Activated T-helper 1 cell treated with anti-CD3 and anti-CD28 coated beads, Interleukin-2, amount 50 U/mL, for 16 hours (primary cell): ENCODE measurements at places on chromosomes 7 and 10.

GRCh38 chr10:86254526-86255174 is 111.9 kb downstream of the GRID1 start:
- no peak for DNase-seq

- DNase-seq, result no peak
Observed at GRCh38 chr7:96720843-96721242, 11.2 kb upstream of the SEM1 start.

- no peak for DNase-seq
Observed at GRCh38 chr7:156898938-156899337, 6.0 kb upstream of the LMBR1 start.

- no peak for DNase-seq
Observed at GRCh38 chr7:116527521-116527920, 2.7 kb downstream of the CAV1 start.

DNA sequence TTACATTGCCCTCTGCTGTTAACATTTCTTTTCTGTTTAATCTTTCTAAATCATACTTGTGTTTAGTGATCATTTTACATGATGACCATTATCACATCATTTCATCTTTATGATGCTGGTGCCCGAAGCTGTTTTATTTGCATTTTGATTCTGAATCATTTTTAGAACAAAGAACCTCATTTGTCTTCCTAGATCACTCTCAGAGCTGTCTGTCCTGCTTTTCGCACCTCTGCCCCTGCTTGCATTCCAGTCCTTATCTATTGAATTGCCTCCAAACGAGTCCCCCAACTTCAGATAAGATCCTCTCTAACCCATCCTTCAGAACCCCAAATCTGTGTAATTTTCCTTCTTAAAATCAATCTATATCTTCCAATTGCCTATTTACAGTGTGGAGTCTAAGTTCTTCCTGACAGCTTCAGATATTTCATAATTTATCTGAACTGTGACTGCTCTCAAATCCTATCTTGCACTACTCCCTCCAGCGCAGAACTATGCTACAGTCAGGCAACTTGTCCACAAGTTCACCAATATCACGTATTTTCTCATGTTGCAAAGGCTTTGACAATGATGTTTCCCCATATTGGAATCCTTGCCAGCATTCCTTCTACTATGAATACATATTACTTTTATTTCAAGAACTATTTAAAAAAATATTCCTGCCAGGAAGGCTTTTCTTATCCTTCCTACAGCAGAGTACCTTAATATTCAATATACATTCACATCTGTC is 346.5 kb upstream of the CACNA2D1 start:
- no peak for DNase-seq

DNA sequence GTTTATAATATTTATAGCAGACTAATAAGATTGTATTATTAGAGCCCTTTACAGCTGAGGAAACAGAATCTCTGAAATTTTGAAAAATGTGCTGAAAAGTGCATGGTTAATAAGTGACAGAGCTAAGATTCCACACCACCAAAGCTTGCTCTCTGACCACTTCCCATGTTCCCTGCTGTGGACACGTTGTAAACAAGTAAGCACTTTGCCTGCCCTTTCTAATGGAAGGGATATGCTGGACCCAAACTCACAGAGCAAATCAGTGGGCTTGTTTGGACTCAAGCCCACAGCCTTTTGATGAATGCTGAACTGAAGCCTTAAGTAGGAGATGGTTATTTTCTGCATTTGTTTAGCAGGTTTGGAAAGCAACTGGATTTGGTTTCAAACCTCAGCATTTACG is 214.0 kb upstream of the TMEM72 start:
- no peak for DNase-seq

GRCh38 chr10:47444047-47444446 is 39.9 kb downstream of the ANXA8 start:
- no peak for DNase-seq

DNA sequence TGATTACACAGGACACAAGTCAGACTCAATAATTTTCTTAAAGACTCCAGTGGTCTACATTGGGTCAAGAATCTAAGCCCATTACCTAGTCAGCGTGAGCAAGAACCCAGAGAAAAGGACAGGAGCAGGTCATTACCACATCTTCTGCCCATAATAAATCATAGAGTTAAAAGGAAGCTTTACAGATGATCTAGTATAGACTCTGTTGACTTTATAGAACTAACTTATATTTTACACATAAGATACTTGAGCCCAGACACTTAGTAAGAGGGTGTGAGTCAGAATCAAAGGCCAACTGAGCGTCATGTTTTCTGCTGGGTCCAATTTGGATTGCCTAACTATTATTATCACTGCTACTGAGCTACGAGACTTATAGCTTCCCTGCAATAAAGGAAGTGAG is 206.1 kb upstream of the NPSR1 start:
- DNase-seq, result no peak

GRCh38 chr10:23158370-23158769 is 33.7 kb upstream of the PTF1A start:
- no peak for DNase-seq

GRCh38 chr7:33964417-33965182 is 59.3 kb downstream of the BMPER start:
- no peak for DNase-seq

DNA sequence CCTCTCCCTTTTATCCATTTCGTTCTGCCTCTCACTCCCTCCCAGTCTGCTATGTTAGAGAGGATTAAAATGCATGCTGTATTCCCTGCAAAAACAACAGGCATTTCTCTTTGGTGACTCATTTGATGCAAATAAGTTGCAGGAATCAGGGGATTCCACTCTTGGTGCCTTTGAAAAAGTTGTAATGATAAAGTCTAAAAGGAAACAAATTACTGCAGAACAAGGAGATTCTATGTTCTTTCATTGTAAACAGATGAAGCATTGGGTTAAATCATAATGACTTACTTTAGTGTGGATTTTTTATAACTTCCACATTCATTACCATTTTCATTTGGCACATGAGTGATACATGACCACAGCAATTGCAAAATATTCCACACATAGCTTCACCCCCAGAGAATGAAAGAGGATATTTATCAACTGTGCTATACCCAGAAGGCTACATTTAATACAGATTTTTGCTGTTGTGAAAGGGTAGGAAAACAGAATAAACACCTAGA is 33.4 kb upstream of the ABLIM1 start:
- DNase-seq, result no peak

DNA sequence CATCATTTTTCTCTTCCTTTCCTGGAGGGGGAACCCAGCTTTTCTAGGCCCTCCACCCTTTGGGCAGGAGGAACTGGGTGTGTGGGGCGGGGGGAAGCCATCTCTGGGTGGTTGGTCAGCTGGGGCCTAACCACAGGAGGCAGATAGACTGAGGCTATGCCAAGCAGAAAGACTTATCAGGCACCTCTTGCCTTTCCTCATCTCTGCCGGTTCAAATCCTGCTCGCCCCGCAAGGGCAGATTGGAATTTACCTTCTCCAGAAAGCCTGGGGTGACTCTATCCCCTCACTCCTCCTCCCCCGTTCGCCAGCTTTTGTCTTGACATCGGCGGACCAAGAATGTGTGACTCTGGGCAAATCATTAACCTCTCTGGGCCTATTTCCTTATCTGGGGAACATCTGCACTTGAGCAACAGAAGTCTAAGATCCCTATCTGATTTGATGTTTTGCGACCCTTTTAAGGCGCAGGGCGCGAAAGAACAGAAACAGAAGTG is 584 bp upstream of the GARS1 start:
- no peak for DNase-seq

- no peak for DNase-seq
Observed at GRCh38 chr7:141649865-141650634, 51.9 kb downstream of the DENND11 start.

DNA sequence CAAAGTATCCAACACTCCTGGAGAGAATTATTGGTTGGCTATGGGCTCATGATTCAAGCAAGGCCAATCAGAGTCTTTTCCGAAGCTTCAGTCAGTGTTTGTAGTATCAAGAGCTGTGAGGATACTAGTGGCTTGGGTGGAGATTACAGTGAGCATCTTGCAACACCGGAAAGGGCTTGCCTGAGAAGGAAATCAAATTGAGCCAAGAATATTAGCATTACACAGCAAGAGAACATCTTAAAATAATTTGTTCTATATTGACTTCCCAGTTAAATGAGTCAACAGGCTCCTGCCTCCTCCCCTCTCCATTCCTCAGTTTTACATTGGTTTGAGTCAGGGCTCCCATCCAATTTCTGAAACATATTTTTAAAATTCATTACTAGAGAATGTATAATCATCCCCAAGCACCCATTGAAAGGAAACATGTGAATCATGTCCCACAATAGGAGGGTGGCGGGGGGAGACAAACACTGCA is 127.4 kb downstream of the ELAPOR2 start:
- DNase-seq, result no peak

DNA sequence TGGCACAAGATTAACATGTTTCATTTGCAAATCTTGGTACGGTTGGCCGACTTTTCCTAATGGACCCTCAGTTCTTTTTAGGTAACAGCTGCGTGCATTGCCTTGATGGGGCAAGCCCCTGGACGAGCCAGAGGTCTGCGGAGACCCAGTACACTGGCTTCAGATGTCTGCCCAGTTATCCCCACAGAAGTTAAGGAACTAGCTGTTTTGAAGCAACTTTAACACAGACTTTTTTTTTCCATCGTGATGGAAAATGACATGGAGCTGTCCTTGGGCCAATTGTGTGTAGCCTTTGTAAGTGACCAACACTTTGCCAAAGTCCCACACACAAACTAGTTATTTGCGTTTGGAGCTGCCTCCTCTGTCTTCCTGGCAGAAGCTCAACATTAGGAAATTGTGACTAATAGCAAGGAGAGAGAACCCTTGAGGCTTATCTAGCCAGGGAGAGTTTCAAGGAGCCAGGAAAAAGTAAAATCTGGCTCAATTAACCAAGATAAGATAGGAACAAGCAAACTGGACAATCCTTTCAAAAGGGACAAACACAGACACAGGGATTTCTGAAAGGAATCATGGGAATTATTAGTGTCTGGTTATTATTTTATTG is 99.6 kb upstream of the BMPER start:
- DNase-seq, result no peak

DNA sequence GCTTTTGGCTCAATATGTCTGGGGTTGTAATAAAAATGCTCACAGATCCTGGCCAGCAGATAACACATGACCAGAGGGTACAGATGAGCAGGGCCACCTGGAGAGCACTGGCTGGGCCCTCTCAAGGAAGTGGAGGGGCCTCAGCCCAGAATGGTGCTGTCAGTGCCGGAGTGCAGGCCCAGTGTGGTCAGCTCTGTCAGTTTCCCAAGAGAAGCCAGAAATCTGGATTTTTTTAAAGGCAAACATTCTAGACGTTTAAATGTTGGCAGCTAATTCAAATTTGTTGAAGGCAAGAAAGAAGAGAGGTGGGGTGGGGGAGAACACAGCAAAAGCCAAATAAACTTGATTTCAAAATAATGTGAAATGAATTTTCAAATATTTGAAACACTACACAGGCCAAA is 2.0 kb downstream of the C10orf105 start:
- DNase-seq, result no peak

- no peak for DNase-seq
Observed at GRCh38 chr7:138245682-138246081, 169.4 kb downstream of the AKR1D1 start.

- DNase-seq, result no peak
Observed at GRCh38 chr7:150333659-150334058, 7.8 kb downstream of the RARRES2 start.

GRCh38 chr7:11613292-11613930 is 218.6 kb downstream of the THSD7A start:
- no peak for DNase-seq

DNA sequence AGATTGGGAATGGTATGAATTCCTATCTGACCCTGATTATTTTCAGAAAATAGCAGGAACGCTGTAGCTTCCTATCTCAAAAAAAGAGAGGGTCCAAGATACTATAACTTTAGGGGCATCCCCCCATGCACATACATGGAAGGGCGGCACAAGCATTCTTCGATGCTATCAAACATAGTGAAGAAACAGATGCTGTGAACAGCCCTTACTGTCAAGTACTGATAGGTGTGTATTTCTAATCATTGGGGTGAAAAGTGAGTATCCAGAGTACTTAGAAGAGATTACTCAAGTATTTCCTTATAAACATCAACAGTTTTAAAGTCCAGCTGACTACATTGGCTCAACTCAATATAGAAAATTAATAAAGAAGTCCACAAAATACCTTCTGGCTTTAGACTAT is 17.0 kb upstream of the NUP42 start:
- no peak for DNase-seq

DNA sequence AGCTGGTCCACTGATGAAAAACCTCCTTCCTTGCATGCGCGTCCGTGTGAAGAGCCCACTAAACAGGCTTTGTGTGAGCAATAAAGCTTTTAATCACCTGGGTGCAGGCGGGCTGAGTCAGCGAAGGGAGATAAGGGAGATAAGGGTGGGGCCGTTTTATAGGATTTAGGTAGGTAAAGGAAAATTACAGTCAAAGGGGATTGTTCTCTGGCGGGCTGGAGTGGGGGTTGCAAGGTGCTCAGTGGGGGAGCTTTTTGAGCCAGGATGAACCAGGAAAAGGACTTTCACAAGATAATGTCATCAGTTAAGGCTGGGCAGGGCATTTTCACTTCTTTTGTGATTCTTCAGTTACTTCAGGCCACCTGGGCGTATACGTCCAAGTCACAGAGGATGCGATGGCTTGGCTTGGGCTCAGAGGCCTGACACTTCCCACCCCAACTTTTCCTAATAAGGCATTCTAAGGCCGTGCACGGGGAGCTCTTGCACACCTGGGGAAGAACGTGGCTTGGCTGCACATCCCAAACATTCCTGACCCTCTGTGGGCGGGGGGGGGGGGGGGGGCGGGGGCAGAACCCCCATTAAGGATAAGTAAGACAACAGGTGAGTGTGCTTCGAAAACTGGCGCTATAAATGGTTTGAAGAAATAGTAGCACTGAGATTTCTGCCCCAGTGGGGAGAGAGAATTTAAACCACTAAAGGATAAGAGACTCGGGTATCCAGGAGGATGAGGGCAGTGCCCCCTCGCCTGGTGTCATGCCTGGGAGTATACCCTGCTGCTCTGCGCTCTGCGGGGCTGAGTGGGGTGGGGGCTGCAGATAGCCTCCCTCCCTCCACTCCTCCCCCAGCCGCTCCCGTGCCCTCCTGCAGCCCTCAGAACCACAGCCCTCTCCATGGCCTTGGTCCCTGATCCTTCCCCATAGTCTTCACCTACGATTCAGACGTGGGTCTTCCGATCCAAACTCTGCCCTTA is 217.6 kb downstream of the MLLT10 start:
- DNase-seq, result no peak

GRCh38 chr7:73703757-73704639 is 15.5 kb downstream of the STX1A start:
- DNase-seq, result no peak

GRCh38 chr10:89327803-89328441 is at the start of gene IFIT3:
Gene IFIT3, plus strand, starts transcription at chr10:89327997. Its CDS starts 77 bp downstream, at chr10:89328074.
- no peak for DNase-seq

- DNase-seq, result no peak
Observed at GRCh38 chr7:46932676-46933424, 649.1 kb downstream of the TNS3 start.
